ENCODE measurements at places on chromosomes 12 and 14.

GRCh38 chr14:30966415-30967363 lies 58.8 kb upstream of the AP4S1 start:
- no peak for DNase-seq

- no peak for DNase-seq
Observed at GRCh38 chr12:129532707-129533499, 370.9 kb downstream of the TMEM132D start.

GRCh38 chr12:29152981-29153630 lies 4.0 kb downstream of the FAR2 start:
- DNase-seq, result no peak

- no peak for DNase-seq
Observed at GRCh38 chr12:103269946-103270345, 225.8 kb downstream of the C12orf42 start.

DNA sequence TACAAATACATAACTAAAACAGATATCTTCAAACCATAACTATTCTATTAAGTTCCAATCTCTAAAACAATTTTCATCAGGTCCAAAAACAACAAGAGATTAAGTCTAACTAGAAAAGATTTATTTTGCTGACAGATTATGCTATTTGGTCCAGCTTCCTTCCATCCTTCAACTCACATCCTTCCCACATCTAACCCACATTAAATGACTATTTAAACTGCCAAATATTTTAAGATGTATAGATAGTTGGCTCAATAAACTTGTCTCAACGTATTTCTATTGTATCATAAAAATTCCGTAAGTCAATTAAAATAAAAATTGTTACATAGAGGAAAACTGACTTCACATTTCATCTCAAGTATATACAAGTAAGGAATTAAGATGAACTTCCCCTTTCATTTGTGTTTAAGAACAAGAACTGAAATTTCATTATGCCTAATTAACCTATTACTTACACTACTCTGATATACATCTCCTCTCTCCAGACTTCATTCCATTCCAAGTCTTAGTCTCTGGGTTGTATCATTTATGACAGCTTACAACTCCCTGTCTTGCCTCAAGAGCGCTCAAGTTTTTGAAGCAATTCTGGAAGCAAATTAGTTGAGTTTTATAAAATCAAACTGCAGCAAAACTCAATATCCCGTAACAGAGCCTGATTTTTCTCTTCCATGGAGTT lies 25.4 kb downstream of the PAWR start:
- no peak for DNase-seq

- DNase-seq, result no peak
Observed at GRCh38 chr14:59629444-59630287, 53.1 kb upstream of the CCDC175 start.

DNA sequence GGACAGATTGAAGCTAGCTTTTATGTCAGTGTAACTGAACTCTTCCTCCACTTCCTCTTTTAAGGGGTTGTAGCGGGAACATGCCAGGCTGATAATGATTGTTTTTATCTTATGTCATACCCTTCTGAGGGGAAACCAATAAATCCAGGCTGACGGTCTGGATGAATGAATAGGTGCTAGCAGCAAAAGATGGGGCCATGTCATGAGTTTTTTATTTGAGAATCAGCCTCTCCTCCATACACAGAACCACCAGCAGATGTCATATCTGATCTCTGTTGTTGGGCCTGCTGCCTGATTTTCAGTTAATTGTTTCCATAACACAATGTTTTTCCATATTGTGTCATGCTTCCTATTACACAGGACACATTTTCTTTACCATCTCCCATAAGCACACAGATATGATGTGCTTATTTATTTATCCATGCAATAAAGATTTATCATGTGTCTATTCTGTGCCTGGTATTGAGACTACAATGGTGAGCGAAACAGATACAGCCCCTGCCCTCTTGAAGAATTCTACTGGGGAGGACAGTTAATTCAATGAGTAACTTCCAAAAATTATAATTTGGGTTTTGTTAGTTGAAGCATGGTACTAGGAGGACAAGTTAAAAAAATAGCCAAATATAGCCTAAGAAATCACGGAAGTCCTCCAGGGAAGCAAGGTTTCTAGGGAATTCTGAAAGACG lies 33.6 kb upstream of the CRY1 start:
- no peak for DNase-seq

- no peak for DNase-seq
Observed at GRCh38 chr12:51890133-51890464, 2.2 kb downstream of the ANKRD33 start.

DNA sequence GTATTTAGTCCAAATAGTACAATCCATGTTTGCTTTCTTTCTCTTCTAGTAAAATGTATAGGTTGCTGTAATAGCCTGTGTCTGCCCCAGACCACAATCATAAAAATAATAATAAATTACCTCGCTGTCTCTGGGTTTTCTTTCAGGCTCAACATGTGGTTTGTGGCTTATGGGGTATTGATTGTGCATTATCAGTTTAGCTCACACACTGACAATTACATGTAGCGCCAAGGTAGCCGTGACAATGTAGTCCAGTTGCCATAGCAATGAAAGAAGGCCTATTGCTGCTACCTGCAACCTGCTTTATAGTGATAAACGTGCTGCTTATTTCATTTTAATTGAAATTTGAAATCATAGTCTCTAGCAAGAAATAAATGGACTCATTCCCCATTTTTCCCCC lies 1009.8 kb downstream of the NRXN3 start:
- DNase-seq, result no peak

GRCh38 chr12:50739611-50740010 lies 24.3 kb upstream of the ATF1 start:
- no peak for DNase-seq

- DNase-seq, result no peak
Observed at GRCh38 chr12:68453876-68454275, 121.7 kb upstream of the MDM1 start.

DNA sequence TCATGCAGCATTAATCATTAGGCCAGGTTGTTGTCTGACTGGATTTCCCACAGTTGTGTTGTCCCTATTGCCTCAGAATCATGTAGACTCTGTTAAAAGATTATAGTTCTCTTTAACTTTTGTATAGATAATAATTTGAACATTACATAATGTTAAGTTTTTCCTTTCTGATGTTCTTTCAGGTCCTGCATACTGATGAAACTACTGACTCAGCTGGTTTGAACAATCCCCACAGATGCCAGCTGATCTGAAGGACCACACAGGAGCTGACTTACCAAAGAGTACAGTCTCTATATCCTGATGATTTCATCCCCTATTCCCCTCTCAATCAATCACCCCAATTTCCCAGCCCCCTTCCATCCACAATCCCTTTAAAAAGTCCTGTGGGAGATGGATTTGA lies 341.2 kb upstream of the MGAT4C start:
- DNase-seq, result no peak

DNA sequence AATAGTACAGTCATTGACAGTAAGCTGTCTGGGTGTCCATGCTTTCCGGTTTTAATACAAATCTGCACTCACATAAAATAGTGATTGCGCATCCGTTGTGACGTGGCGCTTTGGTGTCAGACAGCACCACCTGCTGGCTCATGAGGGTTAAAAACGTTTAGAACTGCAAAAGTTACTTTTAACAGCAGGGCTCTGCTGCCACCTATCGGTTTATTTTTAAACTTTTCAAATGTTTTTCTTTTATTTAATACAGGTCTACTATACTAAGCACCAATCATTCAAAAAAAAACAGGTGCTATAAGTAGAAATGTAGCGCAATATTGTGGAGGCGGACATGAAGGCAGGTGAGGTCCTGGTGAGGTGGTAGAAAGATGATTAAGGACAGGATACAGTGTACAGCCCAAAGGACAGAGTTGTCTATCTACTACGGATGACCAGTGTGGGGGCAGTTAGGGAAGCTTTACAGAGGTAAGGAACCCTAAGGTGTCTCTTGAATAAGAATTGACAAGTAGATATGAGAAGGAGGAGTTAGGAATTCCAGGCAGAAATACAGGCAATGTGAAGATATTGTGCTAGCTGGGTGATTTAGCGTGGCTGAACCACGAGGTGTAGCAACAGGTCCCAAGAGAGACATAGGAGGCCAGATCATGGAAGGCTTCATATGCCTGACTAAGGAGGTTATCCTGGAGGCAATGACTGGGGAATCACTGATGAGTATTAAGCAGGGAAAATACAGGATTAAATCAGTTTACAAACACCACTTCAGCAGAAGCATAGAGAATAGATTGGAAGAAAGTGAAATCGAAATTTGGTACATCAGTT lies 91.5 kb upstream of the PRB2 start:
- peak; percentile 86 for DNase-seq

- DNase-seq, result no peak
Observed at GRCh38 chr12:3432176-3432742, 58.7 kb upstream of the PRMT8 start.

DNA sequence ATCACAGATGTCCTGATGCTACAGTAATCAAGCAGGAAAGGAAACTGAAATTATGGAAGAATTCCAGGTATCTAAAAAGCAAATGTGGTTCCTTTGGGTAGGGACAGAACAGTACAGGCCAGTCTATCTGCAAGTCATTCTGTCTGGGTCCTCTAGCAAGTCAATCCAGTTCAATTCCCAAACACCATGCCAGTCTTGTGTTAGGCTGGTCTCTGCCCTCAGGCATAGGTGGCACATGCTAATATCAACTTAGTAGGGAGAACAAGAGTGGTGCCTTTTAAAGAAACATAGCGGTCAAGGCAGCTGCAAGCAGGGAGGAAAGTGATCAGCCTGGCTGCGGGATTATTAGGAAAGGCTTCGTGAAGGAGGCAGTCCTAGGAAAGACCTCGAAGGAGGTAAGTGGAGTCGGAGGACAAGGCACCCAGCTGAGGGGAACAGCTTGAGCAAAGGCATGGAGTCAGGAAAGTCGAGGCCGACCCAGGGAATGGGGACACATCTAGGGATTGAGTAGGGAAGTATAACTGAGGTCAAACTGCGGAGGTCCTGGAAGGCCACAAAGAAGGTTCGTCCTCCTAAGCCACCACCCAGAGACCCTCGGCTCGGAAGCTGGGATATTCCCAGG lies 3.8 kb upstream of the PLEKHG6 start:
- DNase-seq, result no peak

DNA sequence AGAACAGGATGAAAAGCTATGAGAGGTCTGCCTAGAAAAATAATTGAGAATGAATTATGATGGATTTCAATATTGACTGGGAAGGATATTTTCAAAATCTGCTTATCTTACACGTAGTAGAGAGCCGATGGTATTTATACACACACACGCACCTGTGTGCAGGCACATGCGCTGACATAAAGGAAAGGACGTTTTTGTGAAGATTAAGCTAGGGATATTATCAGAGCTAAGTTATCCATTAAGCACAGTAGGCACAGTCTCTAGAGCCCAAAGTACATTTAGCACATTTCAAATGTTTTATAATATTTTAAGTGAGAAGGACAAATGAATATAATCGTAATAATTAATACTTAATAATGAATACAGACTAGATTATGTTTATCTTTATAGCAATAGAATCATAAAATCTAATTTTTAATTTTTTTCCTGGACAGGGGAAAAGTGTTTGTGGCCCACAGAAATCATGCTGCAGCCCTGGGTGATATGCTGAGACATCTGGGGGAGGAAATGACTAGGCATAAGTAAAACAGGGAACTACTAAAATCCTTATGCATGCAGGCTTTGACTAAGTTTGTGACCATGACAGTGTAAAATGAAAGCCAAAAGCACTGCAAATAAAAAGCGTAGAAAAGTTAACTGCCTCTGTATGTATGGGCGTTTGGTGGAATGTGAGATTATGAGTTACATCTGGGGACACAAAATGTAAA lies 146.1 kb downstream of the KITLG start:
- DNase-seq, result no peak

- DNase-seq, result no peak
Observed at GRCh38 chr14:94762431-94762830, 7.5 kb downstream of the GSC start.

DNA sequence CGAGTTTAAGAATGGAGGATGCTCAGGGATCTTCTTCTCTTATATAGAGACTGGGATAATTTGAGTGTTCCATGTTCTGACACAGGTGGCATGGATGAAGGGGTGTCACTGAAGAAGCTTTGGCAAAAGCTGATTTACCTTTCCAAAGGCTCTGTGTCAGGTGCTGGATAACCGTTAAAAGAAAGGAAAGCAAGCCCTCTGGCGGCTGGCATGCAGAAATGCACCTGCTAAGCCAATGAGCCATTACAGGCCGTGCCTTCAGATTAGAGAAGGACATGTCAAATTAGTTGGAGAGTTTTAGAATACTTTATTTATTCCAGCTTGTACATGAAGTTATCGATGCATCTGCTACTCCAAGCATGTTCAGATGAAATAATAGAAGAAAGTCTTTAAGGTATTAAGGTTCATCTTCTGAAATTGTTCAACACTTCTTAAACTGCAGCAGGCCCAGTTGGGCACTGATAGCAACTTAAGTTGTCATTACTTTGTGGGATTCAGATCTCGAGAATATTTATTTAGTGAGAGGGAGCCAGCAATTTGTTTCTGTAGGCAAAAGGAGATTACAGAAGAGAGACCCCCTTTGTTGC lies 678.2 kb downstream of the NRXN3 start:
- peak; percentile 23 for DNase-seq

- DNase-seq, result no peak
Observed at GRCh38 chr12:116529686-116530085, 29.5 kb upstream of the MAP1LC3B2 start.

DNA sequence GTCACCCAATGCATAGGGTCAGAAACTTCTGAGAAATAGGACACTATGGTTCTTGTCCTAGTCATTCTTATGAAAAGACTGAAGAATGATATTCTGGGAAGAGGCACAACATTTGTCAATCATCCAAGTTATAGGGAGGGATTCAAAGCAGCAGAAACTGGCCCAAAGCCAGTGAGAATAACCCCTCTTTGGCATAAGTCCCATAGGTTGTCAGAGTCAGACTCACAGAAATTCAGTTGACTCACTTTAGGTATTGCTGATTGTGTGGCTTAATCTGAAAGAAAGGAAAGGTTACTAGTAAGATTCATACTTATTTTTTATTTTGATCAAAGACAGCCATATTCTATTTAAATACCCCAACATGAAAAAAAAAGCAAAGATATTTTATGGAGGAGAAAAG lies 151.0 kb downstream of the SRGAP1 start:
- no peak for DNase-seq

DNA sequence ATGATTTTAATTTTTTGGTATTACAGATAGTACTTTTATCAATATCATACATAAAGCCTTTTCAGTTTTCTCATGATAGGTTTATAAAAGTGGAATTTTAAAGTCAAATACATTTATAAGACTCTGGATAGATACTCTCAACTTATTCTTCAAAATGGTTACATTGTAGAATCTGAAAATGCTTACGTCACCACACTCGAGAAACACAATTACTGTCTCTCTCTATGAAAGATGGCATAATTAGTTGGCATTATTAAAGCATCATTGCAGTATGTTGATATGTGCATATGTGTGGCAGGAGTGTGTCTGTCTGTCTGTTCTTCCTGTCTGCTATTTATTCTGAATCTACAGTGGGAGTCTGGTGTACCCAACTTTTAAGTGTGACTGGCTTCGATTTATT lies 397.1 kb downstream of the SNAPC1 start:
- no peak for DNase-seq
